ENCODE measurements at places on chromosomes 2 and 18.

DNA sequence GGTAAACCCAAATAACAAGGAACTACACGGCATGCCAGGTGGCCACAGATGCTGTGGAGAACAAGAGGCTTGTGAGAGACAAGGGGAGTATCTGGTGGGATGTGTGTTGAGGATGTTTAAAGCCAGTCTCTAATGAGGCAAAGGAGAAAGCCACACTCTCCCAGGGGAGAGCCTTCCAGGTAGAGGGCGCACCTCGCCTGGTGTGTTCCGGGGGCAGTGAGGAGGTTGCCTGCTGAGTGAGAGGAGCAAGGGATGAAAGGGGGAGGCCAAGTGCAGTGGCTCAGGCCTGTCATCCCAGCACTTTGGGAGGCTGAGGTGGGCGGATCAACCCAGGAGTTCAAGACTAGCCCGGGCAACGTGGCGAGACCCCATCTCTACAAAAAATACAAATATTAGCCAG, 16.2 kb downstream of the SAG start:
- no peak for DNase-seq

GRCh38 chr2:138012082-138012481, 47.8 kb downstream of the HNMT start:
- DNase-seq = no peak

DNA sequence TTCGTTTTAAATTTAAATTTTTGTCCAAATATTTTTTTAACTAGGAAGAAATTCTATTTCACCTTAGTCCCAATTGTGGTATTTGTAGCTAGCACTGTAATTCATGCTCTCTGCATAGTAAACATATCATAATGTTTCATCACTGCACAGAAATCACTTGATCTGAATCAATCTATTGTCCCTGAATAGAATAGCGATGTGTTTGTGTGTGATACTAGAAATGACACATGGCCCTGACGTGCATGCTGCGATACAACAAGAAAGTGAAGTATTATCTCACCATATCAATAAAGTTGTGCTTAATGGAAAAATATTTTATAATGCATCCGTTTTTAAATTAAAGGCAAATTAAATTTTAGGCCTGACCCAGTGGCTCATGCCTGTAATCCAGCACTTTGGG, 10.0 kb downstream of the TTL start:
- no peak for DNase-seq

- peak; percentile 97 for DNase-seq
Measured at GRCh38 chr2:234444893-234445292, 52.0 kb downstream of the ARL4C start.

DNA sequence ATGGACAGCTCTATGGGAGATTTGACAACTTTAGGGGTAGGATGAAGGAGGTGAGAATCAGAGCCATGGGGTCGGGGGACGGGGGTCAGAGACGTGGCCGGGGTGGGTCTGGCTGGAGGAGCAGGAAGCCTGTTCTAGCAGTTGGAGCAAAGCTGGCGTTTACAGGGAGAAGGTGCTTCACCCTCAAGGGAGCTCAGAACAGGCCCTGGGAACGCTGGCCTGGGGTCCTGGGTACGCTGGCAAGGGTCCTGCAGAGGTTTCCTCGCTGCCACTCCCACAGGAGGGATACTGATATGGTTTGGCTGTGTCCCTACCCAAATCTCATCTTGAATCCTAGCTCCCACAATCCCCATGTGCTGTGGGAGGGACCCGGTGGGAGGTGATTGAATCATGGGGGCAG, 205.0 kb upstream of the ARL4C start:
- DNase-seq = no peak

DNA sequence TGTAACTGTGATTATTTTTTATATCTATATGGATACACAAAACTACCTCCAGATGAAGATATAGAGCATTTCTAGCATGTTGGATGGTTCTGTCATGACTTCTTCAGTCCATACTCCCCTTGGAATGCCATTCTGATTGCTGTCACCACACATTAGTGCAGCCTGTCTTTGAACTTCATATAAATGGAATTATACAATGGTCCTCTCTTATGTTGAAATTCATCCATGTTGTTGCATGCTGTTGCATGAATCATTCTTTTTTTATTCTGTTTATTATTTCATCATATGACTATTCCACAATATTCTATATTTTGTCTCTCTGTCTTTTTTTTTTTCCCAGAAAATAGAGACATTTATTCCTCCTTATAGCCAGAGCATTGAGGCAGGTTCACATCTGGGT, 74.1 kb downstream of the OSBPL6 start:
- DNase-seq = peak; percentile 12

DNA sequence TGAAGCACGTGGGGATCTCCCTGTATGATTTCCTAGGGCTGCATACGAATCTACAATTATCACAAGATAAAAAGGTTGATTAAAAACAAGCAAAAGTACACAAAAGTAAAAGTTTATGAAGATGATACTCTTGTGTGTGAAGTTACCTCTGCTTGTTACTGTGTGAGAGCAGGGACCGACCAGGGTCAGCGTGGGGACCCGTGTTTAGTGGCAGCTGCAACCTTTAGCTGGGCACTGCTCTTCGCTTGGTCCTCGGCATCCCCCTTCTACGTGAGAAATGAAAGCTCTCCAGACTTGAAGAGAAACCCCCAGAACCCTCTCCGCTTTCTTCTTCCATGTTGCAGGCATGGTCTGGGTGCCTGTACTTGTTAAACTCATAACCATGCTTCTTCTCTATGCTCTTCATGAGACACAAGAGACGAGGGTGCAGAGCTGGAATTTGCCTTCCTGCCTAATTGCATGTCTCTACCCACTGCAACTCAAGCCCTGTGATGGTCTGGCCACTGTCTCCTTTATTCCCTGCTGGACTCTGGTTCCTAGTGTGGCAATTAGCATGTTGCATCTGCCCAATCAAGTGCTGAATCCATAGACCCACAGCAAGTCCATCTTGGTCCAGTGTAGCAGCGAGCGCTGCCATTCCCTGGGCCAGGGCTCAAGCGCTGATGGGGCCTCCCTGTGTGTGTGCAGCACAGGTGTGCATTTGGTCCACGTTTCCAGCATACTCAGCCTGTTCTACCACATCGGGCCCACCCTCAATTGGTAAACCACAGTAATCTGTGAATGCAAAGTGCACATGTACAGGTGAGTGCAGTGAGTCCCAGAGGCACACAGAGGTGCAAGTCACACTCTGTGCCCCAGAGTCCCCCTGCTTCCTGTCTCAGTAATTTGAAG, 88.5 kb downstream of the TWIST2 start:
- DNase-seq = no peak

DNA sequence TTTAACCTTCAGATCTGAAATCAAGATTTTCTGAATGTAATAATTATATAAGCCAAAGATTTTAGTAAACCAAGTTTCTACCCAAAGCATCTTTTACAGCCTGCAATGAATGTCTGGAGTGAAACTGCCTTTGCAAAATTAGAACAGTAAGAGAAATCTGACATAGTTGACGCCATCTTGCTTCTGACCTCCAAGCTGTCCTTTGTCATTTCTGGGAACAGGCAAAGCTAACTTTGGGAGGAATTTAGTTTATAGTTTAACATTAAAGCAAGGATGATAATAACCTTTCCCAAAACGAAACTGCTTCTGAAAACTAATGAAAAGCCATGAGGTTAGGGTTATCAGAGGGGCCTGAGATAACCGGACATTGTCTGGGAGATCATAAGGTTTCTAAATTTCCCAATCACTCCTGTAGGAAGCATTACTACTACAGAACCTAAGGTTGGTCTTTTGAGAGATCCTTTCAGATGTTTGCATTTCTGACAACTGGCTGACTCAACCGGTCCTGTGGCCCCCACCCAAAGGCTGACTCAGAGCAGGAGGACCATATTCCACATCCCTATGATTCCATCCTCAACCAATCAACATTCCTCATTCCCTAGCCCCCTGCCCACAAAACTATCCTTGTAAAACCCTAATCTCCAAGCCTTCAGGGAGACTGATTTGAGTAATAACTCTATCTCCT, 124.5 kb downstream of the TMEM131 start:
- DNase-seq = peak; percentile 84

- DNase-seq = no peak
Measured at GRCh38 chr2:147501968-147502367, 342.9 kb upstream of the ACVR2A start.

DNA sequence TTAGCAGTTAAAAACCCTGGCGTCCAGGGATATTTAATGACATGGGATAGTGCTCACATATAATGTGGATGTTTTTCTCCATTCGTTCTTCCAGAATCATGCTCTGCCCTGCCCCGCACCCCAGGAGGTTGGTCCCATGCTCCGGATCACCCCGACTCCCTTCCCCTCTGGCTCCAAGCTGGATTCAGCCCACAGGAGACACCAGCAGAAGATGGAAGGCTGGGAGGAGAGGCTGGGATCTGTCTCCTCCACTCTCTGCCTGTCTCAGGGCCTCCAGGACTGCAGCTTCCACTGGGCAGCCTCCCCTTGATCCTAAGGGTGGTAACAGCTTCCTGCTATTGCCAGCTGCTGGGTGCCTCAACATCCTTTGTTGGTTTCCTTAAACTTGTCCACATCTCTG, 24.5 kb downstream of the TMEM177 start:
- no peak for DNase-seq

GRCh38 chr2:134855709-134856108, 17.3 kb downstream of the ACMSD start:
- DNase-seq = no peak

DNA sequence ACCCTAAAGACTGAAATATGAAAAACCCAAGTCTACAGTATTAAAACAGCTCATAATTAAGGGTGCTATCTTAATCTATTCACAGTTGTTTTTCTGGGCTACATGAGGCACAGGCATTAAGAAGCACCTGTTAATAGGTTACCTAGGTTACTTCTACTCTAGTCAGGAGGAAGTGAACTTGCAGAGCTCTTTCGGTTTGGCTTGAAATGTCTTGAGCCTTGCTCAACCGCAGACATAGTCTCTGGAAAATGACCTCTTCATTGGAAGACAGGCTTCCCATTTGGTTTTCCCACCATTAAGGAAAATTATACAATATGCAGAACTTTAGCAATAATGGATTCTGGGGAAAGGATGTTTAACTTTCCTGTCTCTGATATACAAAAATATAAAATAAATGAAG, 142.3 kb upstream of the KCNJ3 start:
- no peak for DNase-seq

GRCh38 chr2:33673937-33674336, 74.8 kb upstream of the FAM98A start:
- DNase-seq = peak; percentile 36

GRCh38 chr2:85414761-85415553, 3.6 kb upstream of the SH2D6 start:
- no peak for DNase-seq

GRCh38 chr18:79516441-79516931, 120.8 kb downstream of the NFATC1 start:
- DNase-seq = no peak

DNA sequence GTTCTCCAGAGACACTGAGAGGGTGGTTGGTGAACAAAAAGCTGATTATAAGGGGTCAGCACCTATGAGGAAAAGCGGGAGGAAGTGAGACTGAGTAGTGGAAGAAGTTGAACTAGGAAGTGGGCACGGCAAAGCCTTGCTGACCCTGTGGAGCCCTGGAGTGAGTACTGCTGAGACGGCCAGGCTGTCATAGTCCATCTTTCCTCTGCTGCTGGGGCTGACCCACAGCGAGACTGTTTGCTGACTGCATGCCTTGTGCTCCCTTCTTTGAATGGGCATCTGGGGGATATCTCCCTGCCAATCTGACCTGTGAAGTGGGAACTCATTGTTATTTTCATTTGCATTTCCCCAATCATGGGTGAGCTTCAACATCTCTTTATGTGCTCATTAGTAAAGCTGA, 92.4 kb upstream of the LDAH start:
- no peak for DNase-seq

DNA sequence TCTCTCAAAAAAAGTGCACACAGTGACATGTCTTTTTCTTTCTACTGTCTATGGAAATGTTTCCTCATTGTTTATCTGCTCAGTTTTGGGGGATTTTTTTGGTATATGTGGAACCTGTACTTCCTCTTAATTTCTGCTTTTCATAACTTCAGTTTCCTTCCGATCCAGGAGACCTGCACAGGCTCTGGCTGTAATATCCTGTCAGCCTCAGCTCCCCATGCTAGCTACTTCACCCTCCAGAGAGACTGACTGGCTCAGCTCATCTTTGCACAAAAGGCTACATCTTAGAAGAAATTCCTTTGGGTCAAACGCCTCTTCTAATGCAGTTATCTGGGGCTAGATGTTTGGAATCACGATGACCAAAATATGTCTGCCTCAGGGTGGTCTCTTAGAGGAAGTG, 378.4 kb downstream of the RND3 start:
- DNase-seq = no peak

DNA sequence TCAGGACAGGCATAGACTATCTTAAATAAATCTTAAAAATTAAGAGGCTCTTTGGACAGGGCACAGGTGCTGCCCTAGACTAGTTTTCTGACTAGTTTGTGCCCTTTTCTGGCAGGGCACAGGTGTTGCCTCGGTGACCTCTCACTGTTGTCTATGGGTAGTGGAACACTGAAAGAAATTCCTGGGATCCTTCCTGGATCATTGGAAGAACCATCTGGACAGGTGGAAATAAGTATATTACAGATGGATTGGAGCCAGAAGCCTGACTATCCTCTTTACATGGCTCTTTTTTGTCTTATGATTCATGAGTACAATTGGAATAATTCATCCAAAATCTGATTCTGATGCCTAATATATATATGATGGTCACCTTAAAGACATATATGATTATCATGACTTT, 286.6 kb downstream of the RIT2 start:
- DNase-seq = no peak

DNA sequence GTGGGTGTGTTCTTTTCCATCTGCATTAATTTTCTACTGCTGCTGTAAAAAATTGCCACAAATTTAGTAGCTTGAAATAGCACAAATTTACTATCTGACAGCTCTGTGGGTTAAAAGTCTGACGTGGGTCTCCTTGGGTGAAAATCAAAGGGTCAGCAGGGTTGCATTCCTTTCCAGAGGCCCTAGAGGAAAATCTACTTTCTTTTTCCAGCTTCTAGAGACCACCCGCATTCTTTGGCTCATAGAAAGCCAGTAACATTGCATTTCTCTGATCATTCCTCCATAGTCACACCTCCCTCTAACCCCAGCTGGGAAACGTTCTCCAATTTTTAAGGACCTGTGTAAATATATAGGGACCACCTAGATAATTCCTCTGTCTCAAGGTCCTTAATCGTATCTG, 128.8 kb downstream of the ATL2 start:
- DNase-seq = no peak

DNA sequence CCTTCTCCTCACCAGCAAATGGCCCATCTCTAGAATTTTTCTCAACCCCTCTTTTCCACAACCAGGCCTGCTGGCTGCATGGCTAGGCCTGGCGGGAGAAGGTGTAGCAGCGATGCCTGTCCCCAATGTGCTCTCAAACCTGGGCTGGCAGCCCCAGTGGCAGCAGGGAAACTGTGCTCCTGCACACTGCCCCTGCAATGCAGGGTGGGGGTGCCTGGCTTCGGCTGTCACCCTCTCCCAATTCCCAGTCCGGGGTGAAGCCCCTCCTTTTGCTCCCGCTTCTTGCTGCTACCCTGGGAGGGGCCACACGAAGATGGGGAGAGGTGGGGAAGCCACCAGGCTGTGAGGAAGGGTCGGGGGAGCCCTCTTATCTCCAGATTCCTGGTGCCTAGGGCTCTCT, 36.1 kb upstream of the OTOF start:
- no peak for DNase-seq

All from EH (cell line).